Dorsolateral prefrontal cortex (tissue), 122 donors: ENCODE measurements at places on chromosomes 4 and X.

GRCh38 chr4:140807491-140808252, 51.5 kb upstream of the TBC1D9 start:
- DNase-seq = no peak

- DNase-seq = no peak
Measured at GRCh38 chr4:163072222-163072621, 94.5 kb downstream of the NAF1 start.

- DNase-seq = no peak
Measured at GRCh38 chrX:63743596-63743995, 41.4 kb downstream of the ARHGEF9 start.

DNA sequence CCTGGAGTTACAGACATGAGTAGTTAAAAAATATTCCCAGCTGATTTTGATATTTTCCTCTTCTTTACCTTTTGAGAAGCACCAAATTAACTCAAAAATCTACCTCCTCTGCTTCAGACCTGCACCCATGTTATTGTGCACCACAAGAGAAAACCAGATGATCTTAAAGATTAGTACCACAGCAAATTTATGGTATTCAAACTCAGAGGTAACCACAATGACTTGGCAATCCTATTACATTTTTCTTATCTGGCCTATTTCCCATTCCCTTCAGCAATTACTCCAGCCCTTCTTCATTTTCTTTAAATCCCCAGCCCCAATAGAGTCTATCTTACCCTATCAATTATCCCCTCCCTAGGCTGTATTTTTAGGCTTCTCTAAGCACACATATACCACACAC, 535.1 kb downstream of the FAT4 start:
- DNase-seq = no peak

DNA sequence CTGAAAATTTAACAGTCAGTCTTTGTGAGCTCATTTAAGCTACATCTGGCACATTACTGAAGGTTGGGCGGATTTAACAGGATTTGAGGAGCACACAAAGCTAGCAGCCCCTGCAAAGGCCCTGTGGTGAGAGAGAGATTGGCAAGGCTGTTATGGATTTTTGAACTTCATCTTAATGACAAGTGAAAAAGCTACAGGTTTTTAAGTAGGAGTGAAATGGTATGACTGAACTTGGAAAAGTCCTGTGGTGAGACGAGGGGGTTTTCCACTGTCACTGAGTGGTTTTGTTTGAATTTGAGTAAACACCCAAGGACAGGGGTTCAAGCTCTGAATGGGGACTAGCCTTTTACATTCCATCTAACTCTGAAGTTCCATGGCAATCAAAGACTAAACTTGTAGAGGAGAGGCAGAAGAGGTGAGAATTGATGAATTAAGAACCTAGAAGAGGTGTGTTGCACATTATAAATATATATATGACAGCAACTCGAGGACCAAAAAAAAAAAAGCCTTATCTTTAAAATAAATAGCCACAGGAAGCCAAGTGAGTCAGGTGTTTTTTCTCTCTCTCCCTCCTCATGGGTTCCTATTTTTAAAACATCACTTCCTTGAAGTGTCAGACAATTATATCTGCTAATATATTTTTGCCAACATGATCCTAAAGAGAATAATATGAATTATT, 47.8 kb upstream of the CLNK start:
- DNase-seq = no peak

DNA sequence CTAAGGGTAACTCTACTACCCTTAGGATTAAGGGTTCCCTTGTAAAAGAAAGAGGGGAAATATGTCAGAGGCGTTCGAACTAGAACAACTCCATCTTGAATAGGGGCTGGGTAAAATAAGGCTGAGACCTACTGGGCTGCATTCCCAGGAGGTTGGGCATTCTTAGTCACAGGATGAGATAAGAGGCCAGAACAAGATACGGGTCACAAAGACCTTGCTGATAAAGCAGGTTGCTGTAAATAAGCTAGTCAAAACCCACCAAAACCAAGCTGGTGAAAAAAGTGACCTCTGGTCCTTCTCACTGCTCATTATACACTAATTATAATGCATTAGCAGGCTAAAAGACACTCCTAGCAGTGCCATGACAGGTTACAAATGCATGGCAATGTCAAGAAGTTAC, 922.0 kb downstream of the DMD start:
- no peak for DNase-seq

- DNase-seq = no peak
Measured at GRCh38 chrX:114015966-114016365, 567.9 kb upstream of the HTR2C start.
